CD4-positive, alpha-beta T cell treated with Interleukin-2 at 100 ng/mL for 4 hours (primary cell): ENCODE measurements at places on chromosomes 2 and 18.

GRCh38 chr18:76420898-76421684 lies 74.0 kb downstream of the ZNF516 start:
- no peak for DNase-seq

- DNase-seq, result no peak
Observed at GRCh38 chr2:168114619-168115018, 132.8 kb downstream of the STK39 start.

- no peak for DNase-seq
Observed at GRCh38 chr18:32296851-32297250, 107.0 kb downstream of the MEP1B start.

DNA sequence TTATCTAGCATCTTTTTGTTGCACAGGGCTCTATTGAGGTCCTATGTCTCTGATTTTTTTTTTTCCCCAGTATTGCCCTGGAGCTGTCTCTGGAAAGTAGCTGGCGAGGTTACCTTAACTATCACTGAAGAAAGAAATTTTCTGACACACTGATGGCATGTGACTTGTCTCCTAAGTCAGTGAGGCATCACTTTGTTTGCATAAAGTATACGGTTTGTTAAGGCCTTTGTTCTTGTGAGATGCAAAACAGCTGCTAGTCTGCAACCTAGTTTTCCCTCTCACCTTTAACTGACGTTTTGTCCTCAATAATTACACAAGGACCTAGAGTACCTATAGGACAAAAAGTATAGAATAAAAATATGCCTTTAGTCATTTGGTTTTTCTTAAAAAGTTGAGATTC lies 41.8 kb downstream of the UBXN4 start:
- DNase-seq, result no peak

DNA sequence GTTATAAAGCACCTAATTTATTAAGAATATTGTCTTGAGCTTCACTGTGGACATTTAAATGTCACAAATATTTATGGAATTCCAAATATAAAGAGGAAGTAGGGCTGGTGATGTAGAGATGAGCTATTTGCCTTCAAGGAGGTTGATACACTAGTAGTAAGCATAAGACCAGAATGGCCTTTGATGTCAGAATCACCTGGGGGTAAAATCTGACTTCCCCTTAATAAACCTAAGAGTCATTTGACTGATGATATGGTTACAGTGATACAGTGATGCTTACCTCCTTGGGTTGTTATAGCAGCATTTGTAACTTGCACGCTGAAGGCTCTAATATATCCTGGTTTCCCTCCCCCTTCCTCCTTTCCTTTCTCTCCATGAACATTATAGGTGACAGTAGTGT lies 143.7 kb downstream of the CERS6 start:
- DNase-seq, result no peak

DNA sequence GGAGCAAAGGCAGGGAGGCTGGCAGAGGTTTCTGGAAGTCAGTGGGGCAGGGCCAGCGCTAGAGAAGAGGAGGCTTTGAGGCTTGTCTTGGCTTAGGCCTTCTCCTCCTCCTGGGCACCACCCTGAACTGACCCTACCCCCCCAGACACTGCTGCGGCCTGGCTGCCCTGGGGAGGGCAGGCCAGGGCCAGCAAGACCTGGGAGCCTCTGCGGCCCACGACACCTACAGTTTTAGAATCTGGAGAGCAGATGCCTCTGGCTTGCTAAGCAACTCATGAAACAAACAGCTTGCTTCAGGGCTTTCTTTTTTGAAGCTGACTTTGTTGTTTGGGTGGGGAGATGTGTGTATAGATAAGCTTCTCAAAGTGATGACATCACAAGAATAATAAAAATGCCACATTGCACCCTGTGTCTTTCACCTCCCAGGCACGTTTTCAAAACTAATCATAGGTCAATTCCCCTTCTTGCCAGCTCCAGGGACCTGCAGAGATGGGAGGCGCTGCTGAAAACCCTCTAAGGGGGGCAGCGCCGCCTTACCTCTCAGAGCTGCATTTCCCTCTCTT lies 46.2 kb upstream of the SMAD7 start:
- DNase-seq, result peak; percentile 73

DNA sequence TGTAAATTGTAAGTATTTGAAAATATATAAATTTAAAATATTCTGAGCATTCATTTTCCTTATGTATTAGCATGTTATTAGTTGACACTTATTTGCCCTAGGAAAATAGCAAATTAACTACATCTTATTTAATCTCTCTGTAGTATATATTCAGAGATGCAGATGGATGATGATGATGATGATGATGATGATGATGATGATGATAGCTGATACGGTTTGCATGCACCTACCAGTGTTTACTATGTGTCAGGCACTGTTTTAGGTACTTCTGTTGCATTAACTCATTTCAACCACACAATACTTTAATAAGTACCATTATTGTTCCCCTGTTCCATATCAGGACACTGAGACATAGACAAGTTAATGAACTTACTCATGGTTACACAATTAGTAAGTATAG lies 191.4 kb upstream of the BOD1L2 start:
- DNase-seq, result no peak

DNA sequence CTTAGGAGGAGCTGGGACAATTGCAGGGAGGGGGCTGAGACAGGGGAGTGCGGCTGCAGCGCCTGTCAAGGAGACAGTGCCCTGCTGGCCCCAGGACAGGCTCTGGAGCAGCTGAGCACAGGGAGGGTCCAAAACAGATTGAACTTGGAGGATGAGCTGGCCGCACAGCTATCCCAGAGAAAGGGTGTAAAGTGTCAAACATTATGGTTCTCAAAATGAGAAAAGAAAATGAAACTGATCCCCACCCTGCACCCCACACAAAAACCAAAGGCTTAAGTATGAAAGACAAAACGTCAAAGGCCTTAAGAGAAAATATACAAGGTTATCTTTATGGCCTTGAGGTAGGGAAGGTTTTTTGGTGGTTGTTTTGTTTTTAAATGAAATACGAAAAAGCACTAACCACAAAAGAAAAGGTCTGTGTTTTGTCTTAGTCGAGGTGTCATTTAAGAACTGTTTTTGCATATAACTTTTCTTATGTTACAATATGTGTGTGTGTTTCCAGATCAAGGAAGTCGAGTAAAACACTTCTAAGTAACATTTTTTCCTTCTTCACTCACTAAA lies 111.8 kb downstream of the HDAC4 start:
- DNase-seq, result peak; percentile 48

DNA sequence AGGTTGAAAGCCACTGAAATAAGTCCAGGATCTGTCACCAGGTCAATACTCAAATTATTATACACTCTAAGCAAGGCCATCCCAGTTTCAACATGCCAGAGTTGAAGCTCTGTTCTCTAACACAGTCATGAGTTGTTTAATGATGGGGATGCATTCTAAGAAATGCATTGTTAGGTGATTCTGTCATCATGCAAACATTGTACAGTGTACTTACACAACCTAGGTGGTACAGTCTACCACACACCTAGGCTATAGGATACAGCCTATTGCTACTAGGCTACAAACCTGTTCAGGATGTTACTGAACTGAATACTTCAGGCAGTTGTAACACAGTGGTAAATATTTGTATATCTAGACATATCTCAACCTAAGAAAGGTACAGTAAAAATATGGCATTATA lies 162.2 kb downstream of the BAZ2B start:
- no peak for DNase-seq

GRCh38 chr2:182904844-182905243 lies 38.4 kb upstream of the FRZB start:
- no peak for DNase-seq

- DNase-seq, result no peak
Observed at GRCh38 chr18:59520562-59521355, 161.7 kb upstream of the LMAN1 start.

DNA sequence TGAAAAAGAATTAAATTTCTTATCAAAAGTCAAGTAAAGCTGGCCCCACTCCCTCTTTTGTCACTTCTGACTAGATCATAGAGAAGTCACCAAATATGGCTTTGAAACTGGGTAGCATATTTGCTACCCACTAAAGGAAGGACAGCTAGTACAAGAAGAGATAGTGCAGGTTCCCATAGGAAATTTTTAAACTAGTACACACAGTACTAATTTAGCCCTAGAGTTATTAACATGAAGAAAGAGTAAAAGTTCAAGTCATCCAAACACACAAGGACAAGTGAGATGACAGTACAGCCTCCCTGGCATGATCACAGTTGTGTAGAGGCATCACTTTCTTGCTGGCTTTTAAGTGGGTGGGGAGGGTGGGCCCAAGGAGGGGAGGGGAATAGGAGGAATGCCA lies 100.9 kb downstream of the IRS1 start:
- DNase-seq, result no peak

DNA sequence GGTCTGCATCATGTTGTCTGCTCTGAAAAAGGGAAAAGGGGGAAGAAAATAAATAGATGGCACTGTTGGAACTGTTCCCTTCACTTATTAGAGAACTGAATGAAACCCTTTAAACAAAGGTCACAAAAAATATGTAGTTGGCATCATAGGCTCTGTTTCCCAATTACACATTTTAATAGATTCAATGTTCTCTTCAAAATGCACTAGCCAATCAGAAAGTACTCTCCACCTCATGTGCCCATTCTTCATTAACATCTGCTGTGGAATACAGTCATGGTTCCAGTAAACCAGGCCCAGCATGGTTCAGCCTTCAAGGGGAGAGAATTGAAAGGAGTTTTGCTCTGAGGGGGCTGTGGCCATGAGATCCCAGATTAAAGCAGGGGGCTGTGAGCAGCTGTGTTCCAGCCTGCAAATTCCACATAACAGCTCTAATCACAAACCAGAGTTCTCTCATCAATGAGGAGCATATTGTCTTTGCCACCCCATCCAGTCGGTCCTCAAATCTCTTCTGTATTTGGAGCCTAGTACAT lies 165.9 kb upstream of the CREB1 start:
- DNase-seq, result no peak

GRCh38 chr2:240255811-240256703 lies 115.6 kb upstream of the OTOS start:
- DNase-seq, result no peak

DNA sequence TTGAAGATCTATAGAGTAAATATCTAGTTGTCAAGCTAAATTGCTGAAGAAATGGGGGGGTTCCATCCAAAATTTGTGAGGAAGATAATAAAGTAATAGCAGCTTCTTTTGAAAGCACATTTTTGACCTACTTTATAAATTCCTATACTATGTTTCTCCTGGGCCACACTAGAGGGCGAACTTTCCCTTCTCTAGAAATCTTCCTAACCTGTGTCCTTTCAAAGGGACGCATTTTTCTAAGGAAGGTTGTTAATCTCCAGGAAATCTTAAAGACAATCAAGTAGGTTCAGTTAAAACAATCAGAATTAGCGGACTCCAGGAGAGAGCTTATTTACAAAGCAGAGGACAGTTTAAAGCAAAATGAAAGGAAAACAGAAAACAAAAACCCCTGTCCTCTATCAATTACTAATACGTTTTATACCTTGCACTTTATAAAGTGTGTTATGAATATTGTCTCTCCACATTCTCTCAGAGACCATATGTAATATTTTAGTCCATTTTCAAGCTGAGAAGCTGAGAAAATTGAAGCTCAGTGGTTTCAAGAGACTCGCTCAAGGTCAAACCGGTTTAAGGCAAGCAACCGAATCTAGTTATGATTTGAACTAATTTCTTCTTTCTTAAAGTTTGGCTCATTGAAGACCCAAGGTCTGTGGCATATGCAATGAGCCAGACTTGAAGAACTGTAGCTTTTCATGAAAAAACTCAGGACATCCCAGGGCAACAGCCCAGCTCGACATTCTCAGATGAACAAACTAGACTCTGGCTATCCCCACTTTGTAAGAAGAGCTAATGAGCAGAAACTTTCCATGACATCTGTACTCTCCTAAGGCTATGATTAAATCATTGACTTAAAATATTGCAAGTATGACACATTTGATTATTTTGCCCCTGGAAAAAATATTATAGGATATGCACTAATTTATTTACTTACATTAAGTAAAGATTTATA lies 273.6 kb downstream of the PAX3 start:
- no peak for DNase-seq

DNA sequence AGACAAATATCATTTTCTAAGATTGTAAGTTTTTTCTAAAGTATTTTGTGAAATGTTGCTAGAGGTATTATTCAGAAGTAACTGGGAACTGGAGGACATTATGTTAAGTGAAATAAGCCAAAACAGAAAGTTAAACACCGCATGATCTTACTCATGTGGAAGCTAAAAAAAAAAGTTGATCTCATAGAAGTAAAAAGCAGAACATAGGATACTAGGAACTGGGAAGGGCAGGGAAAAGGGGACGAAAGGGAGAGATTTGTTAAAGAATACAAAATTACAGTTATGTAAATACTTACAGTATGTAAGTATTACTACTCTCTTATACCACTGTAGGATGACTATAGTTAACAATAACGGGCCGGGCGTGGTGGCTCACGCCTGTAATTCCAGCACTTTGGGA lies 46.7 kb upstream of the CDKL4 start:
- DNase-seq, result no peak

DNA sequence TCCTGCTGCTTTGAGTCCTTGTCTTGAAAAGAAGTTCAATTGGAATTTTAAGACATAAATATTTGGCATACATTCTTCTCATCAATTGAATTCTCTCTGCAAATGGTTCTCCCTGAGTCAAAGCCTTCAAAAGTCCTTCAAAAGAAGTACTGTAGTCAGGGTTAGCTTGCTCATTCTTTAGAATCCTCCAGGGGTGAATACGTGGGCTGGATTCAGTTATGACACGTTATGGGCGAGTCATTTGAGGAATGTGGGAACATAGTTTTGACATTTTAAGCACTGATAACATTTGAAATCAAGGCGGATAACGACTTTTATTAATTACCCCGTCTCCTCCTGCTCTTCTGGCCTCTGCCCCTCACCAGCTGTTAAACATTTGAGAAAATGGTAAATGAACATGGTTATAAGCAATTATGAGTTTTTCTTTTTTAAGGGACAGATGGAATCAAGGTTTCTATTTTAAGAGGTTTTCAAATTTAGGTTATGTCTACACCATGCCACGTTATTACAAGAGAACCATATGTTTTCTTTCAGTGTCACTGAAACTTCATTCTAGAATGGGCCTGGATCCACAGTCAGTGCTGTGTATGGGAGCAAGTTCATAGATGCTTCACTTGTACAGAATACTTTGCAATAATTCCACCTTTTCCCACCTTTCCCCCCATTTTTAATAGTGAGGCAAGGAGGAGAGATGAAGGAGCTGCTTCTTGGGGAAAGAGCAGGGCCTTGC lies 273.1 kb downstream of the TSN start:
- DNase-seq, result no peak

- no peak for DNase-seq
Observed at GRCh38 chr18:74946646-74947375, 262.1 kb downstream of the PTGR3 start.

- no peak for DNase-seq
Observed at GRCh38 chr2:168211664-168212163, 35.7 kb downstream of the STK39 start.

GRCh38 chr2:179985163-179985820 lies 21.8 kb downstream of the CWC22 start:
- no peak for DNase-seq

DNA sequence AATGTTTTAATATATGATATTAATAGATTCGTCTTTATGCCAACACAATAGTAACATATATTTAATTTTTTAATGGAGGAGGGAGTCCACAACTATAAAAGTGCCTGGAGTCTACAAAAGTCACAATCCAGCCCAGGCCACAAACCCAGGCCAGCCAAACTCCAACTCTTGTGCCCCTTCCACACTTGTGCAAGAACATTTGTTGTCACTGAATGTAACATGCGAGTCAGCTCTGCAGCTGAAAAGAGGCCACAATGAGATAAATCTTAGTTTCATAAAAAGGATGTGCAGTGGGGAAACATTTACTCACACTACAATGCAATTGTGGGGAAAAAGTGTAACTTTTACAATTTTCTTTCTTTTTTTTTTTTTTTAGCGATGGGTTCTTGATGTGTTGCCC lies 110.8 kb downstream of the MCFD2 start:
- DNase-seq, result no peak
